ENCODE measurements at places on chromosomes 13 and 19.

GRCh38 chr19:15280048-15280725 is 47.9 kb upstream of the EPHX3 start:
- DNase-seq = no peak

GRCh38 chr19:4391701-4392483 is 8.5 kb downstream of the SH3GL1 start:
- DNase-seq = no peak

DNA sequence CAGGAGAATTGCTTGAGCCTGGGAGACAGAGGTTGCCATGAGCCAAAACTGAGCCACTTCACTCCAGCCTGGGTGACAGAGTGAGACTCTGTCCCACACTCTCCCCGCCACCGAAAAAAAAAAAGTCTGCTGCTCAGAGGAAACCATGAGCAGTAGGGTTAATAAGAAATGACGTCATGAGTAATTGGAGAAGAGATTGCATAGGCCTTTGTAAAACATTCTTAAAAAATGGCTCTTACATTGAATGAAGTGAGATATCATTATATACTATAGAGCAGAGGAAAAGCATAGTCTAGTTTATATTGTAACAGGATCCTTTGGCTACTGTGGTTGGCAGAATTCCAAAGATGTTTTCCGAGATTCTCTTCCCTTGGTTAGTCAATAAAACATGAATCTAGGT is 228.2 kb downstream of the PCDH20 start:
- no peak for DNase-seq

DNA sequence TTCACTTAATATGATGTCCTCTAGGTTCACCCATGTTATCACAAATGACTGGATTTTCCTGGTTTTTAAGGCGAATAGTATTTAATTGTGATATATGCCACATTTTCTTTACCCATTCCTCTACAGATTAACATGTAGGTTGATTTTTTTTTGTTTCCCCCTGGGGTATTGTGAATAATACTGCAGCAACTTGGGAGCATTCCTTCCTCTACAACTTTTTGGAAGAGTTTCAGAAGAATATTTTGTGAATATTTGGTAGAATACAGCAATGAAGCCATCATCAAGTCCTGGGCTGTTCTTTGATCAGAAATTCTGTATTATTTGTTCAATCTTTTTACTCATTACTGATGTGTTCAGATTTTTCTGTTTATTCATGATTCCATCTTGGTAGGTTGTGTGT is 5.6 kb upstream of the ZNF331 start:
- no peak for DNase-seq

GRCh38 chr13:108305655-108306054 is 36.1 kb downstream of the TNFSF13B start:
- no peak for DNase-seq

DNA sequence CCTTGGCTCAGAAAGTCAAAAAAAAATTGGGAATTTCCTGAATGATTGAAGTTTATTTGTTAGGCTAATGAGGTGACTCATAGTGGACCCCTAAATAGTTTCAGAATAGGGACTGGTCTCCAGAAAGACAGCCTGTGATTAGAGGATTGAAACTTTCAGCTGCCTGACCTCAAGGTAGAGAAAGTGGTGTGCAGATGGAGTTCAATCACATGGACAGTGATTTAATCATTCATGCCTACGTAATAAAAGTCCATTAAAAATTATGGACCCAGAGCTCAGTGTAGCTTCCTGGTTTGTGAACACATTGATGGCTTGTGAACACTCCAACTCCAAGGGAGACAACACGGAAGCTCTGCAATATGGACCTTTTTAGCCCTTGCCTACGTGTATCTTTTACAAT is 533.2 kb upstream of the PCDH9 start:
- DNase-seq = no peak

DNA sequence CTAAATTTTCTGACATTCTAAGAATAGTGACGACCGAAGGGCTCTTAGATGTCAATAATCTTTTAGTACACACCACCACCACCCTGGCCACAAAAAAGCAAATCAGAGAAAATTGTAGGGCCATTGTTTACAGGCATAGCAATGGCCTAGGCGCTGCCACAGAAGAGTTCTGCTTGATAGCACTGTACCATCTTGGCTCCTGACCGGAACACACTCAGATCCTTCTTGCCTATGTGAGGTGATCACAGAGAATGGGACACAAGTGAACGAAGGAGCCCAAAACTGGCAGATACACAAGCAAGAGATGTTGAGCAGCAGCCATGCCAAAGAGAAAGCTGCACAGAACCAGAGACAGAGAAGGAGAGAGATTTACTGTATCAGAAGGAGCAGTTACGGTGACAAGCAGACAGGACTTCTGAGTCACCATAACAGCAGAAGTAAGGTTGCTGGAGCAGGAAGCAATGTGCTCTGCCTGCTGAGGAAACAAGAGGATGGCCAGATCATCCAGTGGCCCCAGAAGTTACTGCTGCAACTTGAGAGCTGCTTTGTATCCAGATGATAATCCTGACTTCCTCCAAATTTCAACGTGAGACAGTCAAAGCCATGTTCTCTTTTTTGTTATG is 105.2 kb downstream of the SLITRK6 start:
- DNase-seq = no peak

GRCh38 chr19:39194832-39195542 is 1.8 kb upstream of the NCCRP1 start:
- no peak for DNase-seq

DNA sequence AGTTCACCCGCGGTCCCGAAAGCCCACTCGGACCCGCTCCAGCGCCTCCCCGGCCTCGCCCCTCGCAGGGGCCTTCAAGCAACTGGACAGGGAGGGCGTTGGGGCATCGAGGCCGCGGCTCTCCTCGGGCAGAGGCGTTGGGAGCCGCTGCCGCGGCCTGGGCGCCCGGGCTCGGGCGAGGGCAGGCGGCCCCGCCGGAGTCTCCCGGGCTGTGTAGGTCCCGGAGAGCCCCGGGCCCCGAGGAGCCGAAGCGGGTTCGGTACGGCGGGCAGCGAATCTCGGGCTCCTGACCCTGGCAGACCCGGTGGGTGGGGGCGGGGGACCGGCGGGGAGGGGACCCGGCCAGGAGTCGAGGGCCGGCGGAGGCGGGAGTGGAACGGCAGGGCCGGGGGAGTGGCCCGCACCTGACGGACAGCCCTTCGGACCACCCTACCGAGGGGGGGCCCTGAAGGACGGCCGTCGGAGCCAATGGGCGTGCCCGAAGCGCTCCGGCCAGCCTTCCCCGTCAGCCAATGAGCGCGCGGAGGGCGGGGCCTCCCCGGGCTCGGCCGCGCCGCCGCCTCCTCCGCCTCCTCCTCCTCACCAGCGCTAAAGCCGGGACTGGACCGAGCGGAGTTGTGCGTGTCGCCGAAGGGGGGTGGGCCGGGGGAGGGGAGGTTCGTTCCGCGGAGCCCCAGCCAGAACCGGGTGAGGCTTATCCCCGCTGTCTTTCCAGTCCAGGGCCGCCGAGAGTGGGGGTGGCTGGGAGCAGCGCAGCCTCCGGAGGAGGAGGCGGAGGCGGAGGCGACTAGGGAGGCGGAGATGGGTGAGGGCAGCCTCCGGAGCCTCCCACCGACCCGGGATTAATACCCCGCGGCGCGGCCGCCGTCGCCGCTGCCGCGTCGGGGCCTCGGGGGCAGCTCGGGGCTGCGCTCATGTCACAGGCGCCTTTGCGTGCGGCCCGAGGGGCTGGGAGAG is at the start of gene ZMYM2:
TSS of gene ZMYM2 (plus strand) at position 573 of the 957 bp plus-strand sequence. CDS start 34,346 bp downstream, outside the sequence.
- peak; percentile 89 for DNase-seq

DNA sequence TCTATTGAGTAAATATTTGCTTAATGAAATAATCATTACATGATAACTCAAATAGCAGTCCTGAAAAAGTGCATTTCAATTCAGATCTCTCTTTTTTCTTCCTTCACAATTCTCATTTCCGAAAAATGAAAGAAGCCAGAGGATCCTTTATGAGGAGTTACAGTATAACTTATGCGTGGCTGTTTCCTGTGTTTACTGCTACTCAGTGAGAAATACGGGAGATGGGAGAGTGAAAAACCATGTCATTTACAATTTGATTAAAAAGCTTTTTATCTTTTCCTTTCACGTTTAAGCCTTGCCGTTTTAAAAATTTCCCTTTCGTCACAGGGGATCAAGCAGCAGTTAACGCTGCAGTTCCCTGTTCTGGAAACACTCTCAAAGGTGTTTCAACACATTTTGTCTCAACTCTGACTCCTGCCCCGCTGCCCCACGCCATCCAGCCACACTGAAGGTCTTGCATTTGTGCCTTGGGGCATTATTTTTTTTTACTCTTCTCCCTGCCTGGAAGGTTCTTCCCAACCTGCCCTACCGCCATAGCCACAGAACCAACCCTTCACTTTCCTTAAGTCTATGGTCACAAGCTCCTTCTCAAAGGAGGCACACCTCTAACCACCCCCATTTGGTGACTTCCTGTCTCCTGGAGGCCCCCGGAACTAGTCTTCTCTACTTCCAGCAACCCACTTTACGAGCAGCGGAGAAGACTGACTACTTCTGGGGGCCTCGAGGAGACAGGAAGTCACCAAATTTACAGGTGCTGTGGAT is 17.0 kb downstream of the KL start:
- DNase-seq = no peak

GRCh38 chr19:2371656-2372055 is 11.6 kb downstream of the TMPRSS9 start:
- no peak for DNase-seq

- no peak for DNase-seq
Observed at GRCh38 chr19:21693399-21693798, 74.0 kb downstream of the ZNF100 start.

GRCh38 chr13:67775359-67775758 is 545.2 kb upstream of the PCDH9 start:
- no peak for DNase-seq

- no peak for DNase-seq
Observed at GRCh38 chr13:44938854-44939253, 50.4 kb downstream of the NUFIP1 start.

DNA sequence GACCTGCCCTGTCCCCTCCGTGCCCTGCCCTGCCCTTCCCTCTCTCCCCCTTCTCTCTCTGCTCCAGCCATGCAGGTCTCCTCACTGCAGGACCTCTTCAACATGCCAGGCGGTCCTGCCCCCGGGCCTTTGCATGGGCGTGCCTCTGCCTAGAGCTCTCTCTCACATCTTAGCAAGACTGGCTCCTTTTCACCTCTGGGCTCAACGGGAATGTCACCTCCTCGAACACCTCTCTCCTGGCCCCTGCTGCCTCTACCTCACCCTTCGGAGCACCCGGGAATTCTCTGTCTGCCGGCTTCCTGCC is 5.6 kb downstream of the MFSD12 start:
- DNase-seq = no peak

- no peak for DNase-seq
Observed at GRCh38 chr13:77351315-77351714, 24.4 kb upstream of the MYCBP2 start.

- DNase-seq = no peak
Observed at GRCh38 chr19:44725251-44725650, 23.3 kb upstream of the BCL3 start.

GRCh38 chr13:32175307-32175706 is 139.9 kb downstream of the ZAR1L start:
- DNase-seq = no peak

GRCh38 chr13:74623761-74624160 is 489.6 kb upstream of the KLF12 start:
- DNase-seq = no peak

GRCh38 chr13:95957331-95957730 is 95.9 kb downstream of the UGGT2 start:
- DNase-seq = no peak

Data from GM12864 (cell line).